ENCODE measurements at places on chromosomes 4 and X.

DNA sequence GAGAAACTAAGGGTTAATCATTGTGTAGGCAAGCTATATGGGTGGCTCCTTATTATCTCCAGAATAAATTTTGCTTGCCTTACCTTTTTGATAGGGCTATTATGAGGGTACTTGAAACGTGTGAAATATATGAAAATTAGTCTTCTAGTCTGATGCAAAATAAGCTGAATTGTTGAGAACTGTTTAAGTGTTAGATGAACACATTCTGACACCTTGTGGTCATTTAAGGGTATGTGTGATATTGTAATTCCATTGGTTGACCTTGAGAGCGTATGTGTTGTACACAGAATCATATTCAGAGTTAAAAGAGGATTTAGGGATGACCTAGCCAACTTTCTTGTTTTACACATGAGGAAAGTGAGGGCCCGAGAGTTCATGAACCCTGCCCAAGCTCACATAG is 44.6 kb upstream of the LINC00632 start:
- peak; percentile 22 for DNase-seq

GRCh38 chrX:150219374-150220185 is 143.5 kb upstream of the MAMLD1 start:
- DNase-seq = no peak

GRCh38 chrX:23993012-23993633 is 33.9 kb downstream of the KLHL15 start:
- peak; percentile 42 for DNase-seq

DNA sequence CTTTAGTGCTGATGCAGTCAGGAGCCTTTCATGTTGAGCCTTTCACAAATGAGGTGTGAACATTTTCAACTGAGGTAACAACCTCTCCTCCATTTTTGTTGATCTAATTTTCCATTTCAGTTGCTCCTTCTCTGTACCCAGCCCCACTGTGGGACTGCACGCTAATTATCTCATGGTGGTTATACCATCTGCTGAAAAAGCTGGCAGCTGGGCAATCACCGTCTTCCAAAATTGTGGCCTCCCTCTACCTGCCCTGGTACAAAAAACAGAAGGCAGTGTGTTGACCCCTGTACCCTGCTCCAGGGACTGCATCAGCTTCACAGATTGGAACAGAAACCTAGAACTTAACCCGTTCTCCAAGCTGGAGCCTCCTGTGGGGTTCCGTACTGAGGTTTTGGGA is 72.4 kb upstream of the LONRF3 start:
- no peak for DNase-seq

- no peak for DNase-seq
Observed at GRCh38 chrX:139204898-139205667, 325.5 kb upstream of the F9 start.

- no peak for DNase-seq
Observed at GRCh38 chr4:48212165-48212564, 57.5 kb downstream of the TEC start.

DNA sequence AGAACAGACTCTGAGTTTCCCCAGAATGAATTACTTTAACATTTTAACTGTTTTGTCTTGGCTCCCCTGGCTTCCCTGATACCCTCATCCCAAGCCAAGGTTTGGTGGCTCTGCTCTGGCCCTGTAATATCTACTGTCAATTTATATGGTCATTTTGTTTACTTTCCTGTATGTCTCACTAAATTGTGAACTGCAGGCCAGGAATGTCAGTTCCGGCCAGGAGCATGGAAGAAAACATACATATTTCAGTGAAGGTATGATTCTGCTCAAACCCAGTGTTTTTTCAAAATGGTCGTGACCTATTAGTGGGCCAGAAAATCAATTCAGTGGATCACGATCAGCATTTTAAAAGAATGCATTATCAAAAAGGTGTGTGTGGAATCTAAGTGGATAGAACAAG is 1.2 kb downstream of the RPGR start:
- DNase-seq = no peak

DNA sequence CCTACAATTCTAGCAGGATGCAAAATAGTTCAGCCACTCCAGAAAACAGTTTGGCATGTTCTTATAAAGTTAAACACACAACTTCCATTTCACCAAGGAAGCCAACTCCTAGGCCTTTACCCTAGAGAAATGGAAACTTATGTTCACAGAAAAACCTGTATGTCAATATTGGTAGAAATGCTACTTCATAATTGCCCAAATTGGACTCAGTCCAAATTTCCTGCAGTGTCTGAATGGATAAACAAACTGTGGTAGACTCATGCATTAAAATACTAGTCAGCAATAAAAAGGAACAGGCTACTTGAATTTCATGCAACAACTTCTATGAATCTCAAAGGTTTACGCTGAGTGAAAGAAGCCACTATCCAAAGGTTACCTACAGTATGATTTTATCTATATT is 1738.8 kb upstream of the IGFBP7 start:
- DNase-seq = no peak

All from iris pigment epithelial cell (primary cell).